ENCODE measurements at places on chromosomes 2 and 18.
A peak's percentile ranks its signal among the peaks of the same experiment; 100 is the strongest.

DNA sequence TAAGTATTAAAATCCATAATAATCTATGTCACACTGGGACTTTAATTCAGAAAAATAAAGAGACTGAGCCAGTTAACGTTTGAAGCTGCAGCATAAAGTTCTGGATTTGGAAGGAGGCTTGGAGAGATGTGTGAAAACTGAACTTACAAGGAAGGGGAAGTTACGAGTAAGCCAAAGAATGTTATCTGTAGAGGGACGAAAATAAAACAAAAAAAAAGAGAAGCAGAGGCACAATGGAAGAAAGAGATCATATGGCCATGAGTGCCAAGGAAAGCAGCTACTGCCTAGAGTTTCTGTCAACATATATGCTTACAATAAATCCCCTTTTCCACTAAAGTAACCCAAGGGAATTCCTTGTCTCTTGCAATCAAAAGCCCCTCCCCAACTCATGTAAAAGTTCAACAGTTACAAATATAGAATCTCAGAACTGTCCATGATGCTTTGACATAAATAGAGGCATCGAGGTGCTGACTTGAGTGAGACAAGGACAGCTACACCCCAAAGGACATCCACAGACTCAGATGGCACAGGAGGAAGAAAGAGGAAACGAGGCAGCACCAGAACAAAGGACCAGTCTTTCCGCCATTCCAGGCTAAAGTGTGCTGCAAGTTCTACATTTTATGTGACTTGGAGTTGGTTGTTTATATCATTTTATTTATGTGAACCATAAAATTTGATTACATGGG, 16.1 kb upstream of the ARL5A start:
- no peak for DNase-seq

DNA sequence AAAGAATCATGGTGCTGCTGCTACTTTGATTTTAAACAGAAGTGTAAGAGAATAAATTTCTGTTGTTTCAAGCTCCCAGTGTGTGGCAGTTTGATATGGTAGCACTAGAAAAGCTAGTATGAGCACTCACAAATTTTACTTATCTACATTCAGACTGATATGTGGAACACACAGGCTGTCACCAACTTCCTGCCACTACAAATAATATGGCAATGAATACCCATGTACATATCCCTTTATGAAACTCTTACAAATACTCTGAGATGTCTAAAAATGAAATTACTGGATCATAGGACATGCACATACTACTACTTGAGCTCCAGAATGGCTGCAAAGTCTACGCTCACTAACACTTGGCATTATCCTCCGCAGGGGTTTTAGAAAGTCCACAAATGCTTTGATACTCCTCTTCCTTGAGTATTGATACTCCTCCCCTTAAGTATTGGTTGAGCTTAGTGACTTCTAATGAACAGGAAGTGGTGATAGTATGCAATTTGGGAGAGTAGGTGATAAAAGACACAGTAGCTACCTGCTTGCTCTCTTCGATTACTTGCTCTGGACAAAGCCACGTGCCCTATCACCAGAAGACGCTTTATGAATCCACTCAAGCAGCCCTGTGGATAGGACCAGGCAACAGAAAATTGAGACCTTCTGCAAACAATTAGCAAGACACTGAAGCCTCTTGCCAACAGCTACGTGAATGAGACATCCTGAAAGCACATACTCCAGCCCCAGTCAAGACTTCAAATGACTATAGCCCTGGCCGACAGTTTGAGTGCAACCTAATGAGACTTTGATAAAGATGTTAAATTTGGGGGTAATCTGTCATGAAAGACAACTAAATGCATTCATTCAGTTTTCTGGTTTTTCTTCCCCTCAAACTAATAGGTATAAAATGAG, 35.4 kb downstream of the FBXO11 start:
- no peak for DNase-seq

DNA sequence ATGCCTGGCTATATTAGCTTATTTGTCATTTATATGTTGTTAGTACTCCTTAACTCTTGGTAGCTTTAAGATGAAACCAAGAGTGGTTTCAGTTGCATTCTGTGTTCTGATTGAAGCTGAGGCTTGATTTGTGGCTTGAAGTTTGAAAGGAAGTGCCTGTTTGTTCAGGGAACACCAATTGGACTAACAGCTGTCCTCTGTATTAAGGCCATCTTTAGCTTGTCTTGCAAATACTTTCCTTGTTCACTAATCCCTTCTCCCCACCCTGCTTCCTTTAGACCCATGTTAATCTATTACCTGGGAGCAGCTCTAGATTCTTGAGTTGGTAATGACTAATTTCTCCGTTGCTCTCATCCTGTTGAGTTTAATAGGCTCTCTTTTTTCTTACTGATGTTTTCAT, 13.4 kb downstream of the ITGA6 start:
- DNase-seq, result no peak

DNA sequence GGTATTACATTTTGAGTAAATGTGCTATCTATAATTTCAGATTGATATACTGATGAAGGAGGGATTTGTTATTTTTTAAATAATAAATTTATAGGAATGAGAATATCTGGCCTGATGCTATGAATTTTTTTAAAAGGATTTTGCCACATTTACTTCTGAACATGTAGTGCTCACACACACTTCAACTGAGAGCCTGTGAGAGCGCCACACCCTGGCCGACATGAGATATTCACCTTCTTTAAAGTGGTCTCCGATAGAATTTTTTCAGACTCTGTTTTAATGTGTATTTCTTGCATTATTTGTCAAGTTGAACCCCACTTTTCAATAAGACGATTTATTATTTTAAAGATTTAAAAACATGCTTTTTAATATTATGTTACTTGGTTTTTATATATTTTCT, 813.3 kb downstream of the DCC start:
- DNase-seq, result no peak

- no peak for DNase-seq
Observed at GRCh38 chr2:182291296-182291695, 135.5 kb downstream of the PDE1A start.

GRCh38 chr2:84870306-84870705, 10.6 kb downstream of the TRABD2A start:
- DNase-seq, result no peak

DNA sequence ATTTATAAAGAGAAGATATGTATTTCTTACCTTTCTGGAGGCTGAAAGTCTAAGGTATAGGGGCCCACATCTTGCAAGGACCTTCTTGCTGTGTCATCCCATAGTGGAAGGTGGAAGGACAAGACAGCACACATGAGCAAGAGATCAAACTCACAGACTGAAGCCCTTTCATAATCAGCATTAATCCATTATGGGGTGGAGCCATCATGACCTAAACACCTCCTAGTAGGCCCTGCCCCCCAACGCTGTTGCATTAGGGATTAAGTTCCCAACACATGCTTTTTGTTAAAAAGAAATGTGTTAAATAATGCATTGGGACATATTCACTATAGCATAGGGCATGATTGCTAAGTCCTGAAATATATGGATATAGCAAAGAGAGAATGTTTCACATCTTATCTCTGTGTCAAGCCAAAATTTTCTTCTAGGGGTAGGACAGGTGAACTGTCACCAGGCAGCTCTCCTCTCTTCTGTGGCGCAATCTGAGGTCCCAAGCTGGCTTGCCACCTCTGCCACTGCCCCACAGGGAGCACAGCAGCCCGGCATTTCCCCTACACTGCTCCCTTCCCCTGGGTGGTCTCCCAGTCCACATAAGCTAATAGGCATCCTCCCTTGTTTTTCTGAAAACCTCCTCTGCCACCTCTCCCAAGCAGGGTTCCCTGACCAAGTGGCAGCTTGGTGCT, 8.3 kb upstream of the CTIF start:
- DNase-seq, result no peak

- peak; percentile 74 for DNase-seq
Observed at GRCh38 chr2:47534179-47534919, 131.4 kb downstream of the MSH2 start.

DNA sequence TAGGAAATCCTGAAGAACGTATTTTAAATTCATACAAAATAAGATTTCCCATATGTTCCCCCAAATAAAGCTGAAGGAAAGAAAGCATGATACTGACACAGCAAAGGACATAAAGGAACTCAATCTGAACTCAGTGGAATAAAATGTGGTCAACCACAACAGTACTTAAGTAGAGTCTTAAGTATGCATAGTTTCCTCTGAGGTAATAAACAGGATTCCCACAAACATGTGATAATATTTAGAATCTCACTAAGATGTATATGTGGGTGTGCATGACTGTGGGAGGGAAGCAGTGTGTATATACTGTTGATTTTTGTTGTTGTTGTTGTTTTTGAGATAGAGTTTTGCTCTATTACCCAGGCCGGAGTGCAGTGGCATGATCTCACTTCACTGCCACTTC, 69.3 kb downstream of the NOL10 start:
- peak; percentile 92 for DNase-seq

- peak; percentile 78 for DNase-seq
Observed at GRCh38 chr2:17851731-17852585, 26.5 kb upstream of the KCNS3 start.

GRCh38 chr2:38524580-38524979, 78.1 kb downstream of the HNRNPLL start:
- DNase-seq, result no peak

DNA sequence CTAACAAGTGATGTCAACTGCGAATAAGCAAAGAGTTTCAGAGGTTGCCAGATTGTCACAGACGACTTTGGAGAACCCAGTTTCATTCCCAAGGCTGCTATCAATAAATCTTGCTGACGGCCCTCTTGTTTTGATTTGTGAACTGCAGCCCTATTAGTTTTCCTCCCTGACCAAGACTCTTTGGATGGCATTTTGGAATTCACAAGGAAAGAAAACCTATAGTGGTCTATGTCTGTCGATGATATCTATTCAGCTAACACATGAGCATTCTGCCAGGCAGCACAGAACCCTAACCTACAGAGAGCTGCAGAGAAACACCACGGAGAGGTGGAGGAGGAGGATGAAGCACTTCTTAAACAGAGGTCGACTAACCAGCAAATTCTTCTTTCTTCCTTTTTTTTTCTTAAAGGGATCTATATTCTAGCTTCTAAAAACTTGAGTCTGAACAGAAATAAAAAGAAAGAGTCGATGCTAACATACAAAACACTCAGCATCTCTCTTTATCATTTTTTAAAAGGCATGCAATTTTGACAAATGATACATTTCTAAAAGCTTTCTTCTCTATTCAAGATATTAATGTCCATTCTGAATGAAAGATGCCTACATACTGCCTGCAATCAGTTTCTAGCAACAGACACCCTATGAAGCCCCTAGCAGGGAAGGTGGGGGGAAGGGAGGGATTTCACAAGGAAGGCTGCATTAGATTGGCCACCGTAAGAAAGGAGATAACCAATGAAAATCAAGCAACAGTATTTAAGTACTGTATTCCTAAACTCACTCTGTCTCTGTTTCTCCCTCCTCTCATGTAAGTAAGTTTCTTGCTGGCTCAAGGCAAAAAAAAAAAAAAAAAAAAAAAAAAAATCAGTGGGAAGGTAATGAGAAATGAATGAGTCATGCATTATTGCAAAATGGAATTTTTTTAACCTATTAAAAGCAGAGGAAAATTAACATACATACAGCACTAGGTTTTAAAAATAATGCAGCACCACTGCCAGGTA, 83.0 kb upstream of the CHRNA1 start:
- peak; percentile 98 for DNase-seq

- no peak for DNase-seq
Observed at GRCh38 chr2:109523121-109523520, 90.6 kb downstream of the SEPTIN10 start.

DNA sequence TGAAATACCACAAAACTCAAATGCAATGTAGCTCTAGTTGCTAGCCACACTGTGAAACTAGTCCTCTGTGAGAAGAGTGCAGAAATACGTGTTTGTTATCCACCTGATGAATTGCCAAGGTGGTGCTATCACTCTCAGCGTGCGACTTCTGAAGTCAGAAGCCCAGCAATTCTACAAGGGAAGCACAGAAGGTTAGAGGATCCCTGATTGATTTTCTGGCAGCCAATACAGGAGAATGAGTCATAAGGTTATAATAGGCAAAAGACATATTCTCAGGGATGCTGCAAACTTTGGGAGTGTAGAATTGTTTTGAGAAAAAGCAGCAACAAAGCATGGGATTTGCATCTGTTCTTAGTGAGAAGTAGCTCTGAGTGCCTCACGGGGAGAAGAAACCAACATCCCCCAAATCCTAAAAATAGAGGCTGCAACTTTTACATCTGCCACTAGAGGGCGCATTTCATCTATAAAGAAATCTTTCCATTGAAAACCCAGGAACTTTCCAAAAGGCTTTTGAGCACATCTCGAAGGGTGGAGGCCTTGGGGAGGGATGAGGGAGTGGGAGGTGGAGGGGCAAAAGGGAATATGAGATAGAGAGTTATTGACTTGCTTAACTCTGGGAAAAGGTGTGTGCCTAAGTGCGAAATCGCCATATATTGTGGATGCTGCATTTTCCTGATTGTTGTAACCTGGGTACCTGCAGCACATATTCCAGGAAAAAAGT, 78.0 kb downstream of the TMEM182 start:
- peak; percentile 57 for DNase-seq

- no peak for DNase-seq
Observed at GRCh38 chr2:65165558-65165957, 35.7 kb upstream of the RAB1A start.

GRCh38 chr2:173119944-173120343, 44.3 kb downstream of the MAP3K20 start:
- DNase-seq, result no peak

GRCh38 chr2:8600456-8600855, 81.4 kb upstream of the ID2 start:
- no peak for DNase-seq

DNA sequence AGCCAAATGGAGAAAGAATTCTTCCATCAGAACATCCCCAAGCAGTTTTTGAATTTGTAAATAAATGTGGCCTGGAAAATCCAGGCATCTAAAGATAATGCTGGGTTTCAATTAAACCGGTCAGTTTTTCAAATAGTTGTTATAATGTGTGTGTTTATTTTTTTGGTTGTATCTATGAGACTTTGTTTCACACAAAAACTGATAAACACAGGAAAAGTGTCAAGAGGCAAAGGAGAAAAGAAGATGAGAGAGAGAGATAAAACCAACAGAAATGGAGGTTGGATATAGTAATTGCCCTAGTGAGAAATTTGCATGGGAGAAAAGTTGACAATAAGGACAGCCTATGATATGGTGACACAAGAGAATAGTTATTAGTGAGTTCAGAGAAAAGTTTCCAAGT, 68.3 kb downstream of the KIAA1328 start:
- no peak for DNase-seq
